NCI-H1417 treated with DMSO at 0.1 percent for 48 hours (cell line): ENCODE measurements at places on chromosomes 1 and 21.

DNA sequence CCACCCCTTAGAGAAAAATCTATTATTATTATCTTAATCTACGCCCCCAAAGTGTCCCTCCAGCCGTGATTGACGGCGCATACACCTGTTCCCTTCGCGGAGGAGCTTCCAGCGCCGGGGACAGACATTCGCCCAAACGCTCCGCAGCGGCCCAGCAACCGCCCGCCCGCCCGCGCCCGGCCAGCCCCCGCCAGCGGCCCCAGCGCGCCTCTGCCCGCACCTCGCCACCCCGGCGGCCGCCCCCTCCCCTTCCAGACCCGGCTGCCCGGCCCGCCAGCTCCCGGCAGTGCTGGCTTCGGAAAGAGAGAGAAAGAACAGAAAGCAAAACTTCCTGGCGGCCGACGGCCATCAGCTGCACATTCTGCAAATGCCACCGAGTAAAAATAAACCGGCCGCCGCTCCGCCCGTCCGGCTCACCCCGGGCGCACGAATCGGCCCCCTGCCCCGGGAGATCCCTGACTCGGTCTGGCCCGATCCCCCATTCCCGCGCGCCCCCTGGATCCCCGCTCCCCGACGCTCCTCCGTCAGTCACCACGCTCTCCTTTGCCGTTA is 1.6 kb downstream of the CASZ1 start:
- no peak for DNase-seq

DNA sequence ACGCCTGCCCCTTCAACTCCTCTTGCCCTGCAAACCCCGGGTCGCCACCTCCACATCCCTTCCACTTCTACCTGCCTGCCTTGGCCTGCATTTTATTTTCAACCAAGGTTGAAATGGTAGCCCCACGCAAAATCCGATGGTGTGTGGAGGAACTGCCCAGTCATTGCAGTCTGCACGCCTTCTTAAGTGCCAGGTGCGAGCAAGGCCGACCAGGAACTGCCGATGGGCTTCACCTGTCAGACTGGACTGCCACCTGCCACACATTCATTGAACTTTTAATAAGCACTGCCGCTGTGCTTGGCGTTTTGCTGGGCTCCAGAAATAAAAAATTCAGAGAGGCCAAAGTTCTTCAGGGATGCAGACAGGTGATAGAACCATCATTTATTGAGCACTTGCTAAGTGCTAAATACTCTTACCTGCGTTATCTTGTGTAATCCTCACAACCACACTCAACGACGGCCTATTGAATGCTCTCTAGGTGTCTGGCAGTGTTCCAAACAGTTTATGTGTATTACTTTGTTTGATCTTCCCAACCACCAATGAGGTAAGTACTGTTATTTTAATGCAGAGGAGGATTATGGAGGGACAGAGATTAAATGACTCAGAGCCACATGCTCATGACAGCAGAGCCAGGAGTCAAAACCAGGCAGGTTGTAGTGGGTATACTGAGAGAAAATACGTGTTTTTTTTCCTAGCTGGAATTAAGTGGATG is 36.2 kb downstream of the CACHD1 start:
- peak; percentile 78 for DNase-seq

DNA sequence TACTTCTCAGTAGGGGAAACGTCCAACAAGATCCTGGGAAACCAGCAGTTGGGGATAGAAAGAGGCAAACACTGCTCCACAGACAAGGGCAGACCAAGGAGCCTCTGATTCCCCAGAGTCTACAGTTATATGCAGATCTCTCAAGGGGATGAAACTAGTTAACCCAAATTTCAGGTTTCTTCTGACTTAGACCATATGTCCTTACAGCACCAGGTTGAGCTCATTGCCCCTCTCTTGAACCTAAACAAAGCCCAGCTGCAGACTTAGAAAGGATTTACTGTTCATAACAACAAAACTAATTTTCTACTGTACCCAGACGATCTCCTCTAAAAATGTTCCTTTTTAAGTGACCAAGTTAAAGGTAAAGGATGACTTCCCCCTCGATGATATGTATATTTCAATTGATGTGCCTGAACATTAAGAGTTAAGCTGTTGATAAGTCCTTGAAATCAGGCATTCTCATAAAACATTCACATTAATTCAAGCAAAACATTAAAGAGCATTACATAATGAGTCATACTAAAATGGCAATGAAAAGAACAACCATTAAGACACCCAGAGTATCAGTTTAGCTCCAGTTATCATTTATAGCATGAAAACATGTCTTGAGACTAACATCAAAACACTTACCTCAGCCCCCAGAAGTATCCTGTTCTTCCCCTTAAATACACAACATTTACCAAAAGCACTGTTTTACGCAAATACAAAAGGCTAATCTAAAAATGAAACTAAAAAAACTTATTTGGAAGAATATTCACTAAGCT is 24.1 kb downstream of the SMYD3 start:
- DNase-seq, result no peak

GRCh38 chr1:172266528-172267174 is 153.8 kb upstream of the C1orf105 start:
- DNase-seq, result no peak

DNA sequence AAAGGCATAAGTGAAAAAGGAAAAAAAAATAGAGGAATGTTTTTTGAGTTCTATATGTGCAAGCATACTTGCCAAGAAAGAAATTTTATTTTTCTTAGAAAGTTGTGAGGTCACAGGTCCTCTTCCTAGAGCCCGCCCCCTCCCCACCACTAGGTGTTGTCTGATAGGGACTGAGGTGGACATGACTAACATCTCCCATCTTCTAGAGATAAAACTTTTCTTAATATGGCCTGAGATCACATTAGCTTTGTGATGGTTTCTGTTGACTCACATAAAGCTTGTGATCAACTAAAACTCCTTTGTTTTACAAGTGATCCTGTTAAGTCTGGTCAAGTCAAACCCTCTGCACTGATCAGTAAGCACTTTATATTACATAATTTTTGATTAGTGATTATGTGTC is 33.4 kb upstream of the CITED4 start:
- no peak for DNase-seq

DNA sequence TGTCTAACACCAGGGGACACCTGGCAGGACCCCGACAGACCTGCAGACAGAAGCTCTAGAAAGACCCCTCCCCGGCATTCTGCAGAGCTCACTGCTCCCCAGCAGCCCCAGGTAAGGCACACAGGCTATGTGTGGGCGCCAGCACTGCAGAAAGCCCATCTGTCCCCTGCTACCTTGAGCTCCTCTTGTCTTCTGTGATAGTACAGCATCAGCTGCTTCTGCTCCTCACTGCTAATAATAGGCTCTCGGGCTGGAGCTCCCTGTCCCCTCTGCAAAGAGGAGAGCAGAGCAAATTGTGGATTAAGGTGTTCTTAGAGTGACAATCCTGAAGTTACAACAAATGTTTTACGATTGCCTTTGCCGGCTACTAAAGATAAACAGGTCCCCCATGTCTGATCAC is 10.1 kb downstream of the CFAP298 start:
- DNase-seq, result no peak

- DNase-seq, result no peak
Measured at GRCh38 chr1:91769742-91770141, 116.2 kb downstream of the TGFBR3 start.

DNA sequence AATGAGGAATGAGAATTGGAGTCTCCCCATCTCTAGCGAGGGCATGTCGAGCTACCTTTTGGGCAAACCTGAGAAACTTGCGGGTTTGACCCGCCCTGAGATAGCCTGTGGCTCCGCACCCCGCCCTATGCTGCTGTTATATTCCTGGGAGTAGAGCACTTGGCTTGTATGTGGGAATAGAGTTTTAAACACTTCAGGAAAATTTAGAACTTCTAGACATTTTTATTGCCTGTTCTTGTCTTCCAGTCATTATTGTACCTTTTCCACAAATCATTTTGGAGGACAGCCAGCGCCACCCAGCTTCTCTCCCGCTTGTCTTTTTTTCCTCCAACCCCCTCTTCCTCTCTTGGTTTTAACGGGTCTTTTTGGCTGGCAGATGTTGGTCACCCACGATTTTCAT is 738 bp downstream of the GNPAT start:
- DNase-seq, result no peak

DNA sequence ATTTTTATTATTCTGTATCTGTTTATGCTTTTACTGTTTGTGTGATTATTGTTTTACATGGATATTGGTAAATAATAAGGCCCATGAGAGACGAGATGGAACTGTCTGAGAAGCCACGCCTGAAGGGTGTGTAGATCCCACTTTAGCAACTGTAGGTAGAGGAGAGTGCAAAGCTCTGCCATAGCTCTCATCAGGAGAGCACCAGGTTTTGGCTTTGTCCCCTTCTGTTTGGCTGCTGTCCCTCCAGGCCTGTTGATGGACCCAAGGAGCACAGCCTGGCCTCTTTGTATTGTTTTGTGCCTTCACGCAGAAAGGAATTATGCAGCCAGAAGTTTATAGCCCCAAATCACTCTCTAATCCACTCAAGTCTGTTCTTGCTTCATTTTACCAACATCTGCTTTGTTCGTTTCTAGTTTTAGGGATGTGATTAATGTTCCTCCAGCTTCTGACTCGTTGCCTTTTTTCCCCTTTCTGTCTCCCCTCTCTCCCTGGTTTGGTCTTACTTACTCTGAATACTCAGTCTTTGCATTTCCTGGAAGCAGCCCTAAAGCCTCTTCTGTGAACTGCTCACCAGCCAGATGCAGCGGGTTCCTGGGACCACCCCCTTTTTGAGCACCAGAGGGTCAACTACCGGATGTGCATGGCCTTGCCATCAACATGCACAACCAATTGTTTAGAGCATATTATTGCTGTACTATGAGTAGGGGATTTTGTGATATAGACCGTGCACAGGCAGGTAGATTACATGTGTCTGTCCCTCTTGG is 127.3 kb downstream of the HHAT start:
- DNase-seq, result no peak

DNA sequence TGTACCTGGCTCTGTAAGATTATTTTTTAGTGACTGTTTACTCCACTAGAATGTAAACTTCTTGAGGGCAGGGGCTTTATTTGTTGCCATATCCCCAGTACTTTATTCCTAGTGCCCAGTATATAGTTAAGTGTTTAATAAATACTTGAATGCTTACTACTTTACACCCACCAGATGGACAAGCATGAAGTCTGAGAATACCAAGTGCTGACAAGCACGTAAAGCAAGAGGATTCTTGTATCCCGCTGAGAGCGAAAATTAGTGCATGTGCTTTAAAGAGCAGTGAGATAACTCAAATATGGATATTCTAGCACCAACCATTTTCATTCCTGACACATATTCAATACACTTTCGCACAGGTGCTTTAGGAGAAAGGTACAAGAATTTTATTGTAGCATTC is 1.5 kb upstream of the SCCPDH start:
- DNase-seq, result no peak

DNA sequence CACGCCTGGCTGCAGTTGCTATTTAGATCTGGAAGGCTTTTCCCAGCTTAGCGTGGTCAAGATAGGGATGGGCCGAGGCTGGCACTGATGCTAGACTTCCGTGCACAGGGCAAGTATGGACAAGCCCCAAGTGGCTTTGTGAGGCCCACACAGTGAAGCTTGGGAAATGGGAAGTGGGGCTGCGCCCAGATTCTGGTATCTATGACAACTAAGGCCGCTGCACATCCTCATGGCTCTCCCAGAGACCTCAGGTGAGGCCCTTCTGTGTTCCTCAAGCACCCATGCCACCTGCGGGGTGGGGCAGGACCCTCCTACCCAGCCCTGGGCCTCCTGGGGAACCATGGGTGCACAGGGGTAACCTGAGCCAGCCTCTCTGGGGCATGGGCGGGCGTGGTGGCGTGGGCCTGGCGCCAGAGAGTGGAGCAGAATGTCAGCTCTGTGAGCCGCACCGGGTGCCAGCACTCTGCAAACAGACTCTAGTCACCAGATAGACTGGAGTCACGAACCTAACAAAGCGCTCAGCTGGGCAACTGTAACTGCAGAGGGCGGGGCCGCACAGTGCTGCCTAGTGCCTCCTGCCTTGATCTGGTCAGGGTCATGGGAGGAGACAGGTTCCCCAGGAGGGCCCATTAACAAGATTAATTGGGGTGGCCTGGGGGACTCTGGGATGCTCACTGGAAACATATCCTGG is 46.4 kb downstream of the ELF3 start:
- DNase-seq, result peak; percentile 87

DNA sequence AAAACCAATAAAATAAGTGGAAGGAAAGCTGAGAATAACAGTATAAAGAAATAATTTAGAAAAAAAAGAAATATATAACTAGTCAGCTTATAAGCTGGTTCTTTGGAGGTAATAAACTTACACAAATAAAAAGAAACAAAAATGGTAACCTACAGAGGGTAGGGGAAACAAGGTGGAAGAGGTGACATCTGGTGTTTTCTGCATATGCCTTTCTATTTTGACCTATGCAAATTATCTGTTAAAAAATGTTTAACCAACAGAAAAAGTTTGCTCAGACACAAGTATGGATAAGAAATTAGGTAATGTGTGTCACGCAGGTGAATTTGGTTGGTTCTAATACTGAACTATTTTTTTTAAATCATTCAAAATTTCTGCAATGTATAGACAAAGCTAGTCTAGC is 53.6 kb upstream of the DMRTA2 start:
- no peak for DNase-seq

- no peak for DNase-seq
Measured at GRCh38 chr1:207867136-207868109, 43.5 kb downstream of the CD34 start.

DNA sequence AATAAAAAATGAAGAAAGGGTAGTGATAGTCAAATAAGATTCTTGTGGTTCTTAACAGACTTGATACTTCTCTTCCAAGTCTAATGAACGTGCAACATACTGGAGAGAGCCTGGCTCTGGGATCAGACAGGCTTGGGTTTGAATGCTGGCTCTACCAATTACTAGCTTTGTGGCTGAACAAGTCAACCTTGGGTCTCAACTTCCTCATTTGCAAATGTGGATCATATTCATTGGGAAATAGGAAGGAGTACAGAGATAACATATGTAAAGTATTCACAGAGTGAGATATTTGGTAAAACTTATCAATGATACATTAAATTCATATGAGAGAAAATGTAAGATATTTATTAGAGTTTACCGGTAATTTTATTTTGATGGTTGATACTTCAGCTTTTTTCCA is 2.0 kb downstream of the EDEM3 start:
- DNase-seq, result no peak

DNA sequence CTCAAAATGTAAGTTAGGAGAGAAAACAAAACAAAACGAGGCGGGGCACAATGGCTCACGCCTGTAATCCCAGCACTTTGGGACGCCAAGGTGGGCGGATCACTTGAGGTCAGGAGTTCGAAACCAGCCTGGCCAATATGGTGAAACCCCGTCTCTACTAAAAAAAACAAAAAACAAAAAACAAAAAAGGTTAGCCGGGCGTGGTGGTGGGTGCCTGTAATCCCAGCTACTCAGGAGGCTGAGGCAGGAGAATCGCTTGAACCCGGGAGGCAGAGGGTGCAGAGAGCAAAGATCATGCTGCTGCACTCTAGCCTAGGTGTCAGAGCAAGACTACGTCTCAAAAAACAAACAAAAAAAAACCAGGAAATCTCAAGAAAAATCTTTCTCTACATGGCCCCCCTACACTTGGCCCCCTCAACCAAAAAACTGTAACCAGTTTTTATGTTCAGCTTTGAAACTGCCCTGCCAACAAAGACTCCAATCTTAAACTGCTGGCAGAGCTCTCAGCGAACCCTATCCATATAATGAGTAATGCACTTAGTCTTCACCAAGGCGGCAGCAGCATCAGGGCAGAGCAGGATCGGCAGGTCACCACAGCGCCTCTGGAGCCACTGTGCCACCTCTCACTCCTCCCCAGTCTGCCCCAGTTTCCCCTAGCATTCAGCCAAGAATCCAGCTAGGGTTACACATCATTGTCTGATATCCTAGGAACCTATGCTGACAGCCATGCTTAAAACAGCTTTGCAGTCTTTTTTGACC is 71.7 kb downstream of the JAK1 start:
- DNase-seq, result no peak

- DNase-seq, result no peak
Measured at GRCh38 chr1:50418600-50419109, 4.6 kb downstream of the DMRTA2 start.

GRCh38 chr1:170727963-170728362 is 64.0 kb downstream of the PRRX1 start:
- no peak for DNase-seq
